ENCODE measurements at places on chromosomes 1 and 21.

DNA sequence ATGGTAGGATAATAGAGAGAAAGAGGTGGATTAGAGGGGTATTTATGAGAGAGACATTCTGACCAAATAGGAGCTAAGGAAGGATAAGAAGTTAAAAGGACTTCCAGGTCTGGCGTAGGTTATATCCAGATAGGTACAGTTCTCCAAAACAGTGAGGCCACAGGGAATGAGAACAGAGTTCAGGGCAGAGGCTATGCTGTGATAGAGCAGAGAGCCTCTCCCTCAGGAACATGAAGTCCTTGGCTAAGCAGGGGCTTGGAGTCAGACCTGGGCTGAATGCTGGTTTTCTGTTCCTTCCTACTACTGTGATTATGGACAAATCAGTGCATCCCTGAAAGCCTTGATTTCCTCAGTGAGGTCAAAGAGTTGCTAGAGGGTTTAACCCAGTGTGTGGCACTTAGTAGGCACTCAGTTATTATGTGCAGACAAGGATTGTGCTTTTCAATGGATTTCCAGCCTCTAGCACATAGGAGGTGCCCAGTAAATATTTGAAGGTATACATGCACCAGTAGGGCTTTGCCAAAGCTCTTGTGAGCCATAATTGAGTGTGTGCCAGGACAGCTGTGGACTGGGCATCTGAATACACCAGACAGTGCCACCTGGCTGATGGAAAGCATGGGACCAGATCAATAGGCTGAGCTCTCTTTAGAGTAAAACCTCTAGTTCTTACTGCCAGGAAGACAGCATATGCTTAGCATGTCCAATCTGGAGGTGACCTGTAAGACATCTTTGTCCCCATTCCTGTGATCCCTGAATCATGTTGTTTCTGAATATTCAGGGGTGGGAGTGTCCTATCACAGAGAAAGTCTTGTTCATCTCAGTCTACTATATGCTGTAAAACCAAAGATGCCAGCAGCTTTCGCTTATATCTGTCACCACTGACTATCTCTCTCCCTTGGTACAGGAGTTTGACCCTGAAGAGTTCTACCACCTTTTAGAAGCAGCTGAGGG is 111.1 kb downstream of the PIK3R3 start:
- no peak for DNase-seq

- peak; percentile 84 for DNase-seq
Observed at GRCh38 chr1:1427106-1427819, 6.2 kb upstream of the ANKRD65 start.

- no peak for DNase-seq
Observed at GRCh38 chr1:9840176-9840575, 16.4 kb upstream of the CLSTN1 start.

DNA sequence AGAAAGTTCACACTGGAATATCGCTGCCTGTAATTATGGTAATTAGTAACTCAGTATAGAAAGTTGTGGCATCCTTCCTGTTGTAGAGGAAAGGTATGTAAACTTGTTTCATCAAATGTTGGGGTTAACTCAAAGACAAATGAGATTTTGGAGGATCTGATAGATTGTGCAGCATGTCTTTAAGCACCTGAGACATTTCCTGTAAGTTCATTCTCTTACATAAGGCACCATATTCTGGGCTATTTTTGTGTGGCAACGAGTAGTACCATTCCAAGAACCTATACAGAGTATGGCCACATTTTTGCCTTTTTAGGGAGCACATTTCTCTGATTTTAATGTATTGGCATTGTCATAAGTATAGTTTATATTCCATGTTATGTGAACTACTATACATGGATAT is 88.8 kb downstream of the CDC14A start:
- DNase-seq = no peak

- DNase-seq = no peak
Observed at GRCh38 chr1:18178111-18178510, 70.5 kb downstream of the IGSF21 start.

DNA sequence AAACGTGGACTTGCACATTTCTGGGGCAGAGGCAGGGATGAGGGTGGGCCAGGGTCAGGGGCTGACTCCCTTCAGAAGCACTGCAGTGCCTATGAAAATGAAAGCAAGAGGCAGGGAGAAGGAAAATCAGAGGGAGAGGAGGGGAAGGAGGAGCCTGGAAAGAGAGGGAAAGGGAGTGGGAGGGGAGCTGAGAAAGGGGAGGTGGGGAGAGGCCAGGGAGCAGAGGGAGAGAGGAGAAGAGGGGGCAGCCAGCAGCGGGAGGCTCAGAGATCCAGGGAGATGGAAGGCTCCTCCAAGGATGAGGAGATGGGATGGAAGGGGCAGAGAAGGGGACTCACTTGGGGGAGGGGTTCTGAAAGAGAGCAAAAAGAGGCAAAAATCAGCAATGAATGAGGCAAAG is 96.3 kb upstream of the KLHDC7A start:
- DNase-seq = peak; percentile 63

DNA sequence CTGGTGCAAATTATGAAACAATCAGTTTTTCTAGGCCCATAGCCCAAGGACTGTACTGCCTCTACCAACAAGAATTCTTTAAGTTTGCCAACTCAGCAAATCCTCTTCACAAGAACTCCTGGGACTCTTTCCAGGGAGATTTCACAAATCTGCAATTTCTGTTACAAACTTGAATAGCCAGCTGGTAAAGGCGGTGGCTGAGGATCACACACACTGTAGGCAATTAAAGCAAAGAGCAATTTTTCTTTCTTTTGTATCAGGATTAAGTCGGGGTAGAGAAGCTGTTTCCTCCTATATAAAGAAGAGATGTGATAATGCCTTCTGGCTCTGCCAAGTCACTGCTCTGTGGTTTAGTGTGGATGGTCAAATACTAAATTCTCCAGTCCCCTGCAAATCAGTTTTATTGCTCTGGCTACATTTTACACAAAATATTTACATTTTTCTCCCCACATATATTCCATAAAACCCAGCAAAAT is 1.7 kb downstream of the ALDH9A1 start:
- DNase-seq = no peak

DNA sequence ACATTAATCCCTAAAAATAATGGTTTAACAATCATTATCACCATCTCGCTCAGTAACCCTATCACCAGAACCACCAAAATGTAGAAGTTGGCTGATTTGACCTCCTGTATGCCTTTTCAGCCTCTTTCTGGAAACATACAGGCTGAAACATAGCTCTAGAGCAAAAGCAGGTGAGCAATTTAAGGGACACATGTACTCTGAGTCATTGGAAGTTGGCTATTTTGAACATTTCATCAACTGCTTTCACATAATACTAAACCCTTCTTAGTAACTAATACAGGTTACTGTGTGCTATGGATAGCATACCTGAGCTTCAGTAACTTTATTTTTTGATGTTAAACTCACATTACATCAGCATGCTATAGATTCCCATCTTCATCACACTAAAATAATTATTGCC is 19.8 kb upstream of the DDAH1 start:
- DNase-seq = no peak

GRCh38 chr1:186236921-186237320 is 138.1 kb downstream of the TPR start:
- no peak for DNase-seq

GRCh38 chr1:183188240-183188639 is 2.2 kb downstream of the LAMC2 start:
- DNase-seq = no peak

DNA sequence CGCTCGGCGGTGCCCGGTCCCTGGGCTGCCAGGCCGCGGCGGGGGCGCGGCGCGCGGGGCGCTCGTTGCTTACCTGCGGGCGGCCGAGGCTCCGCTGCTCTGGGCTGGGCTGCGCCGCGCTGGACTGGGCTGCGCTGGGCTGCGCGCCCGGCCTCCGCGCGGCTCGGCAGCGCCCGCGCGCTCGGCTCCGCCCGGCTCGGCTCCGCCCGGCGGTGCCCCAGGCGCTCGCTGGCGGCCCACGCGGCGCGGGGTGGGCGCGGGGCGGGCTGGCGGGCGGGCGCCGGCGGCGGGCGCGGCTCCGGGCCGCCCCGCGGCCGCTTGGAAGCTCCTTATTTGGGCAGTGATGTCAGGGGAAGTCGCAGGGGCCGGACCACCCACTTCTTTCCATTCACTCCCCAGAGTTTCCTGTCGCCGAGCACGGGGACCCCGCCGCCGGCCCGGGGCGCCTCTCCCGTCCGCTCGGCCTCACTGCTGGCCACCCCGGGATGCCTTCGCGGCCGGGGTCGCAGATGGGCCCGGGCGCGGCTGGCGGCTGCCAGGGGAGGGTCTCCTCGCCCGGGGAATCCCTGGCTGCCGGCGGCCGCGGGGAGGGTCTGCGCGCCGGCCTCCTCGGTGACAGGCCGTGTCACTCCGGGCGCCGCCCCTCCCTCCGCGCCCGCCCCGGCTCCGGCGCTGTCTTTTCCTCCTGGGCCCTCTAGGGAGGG is 177.7 kb upstream of the EDN2 start:
- DNase-seq = peak; percentile 94

GRCh38 chr1:205275133-205275532 is 46.4 kb downstream of the NUAK2 start:
- no peak for DNase-seq

DNA sequence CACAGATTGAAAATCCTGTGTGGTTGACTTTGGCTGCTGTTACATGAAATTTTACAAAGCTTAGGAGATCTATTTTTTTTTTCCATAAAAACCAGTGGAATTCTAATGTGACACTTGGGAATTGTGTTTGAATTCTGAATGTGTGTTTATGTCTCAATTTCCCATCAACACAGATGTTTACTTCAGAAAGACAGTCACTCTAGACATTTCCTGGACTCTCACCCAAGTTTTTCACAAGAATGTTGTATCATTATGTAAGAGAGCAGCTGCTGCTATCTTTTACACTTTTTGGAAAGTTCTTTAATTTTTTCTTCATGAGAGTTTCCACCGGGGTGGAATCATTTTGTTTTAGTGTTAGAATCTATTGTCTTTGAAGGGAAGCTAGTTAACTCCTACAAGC is 210.1 kb downstream of the GIPC2 start:
- no peak for DNase-seq

DNA sequence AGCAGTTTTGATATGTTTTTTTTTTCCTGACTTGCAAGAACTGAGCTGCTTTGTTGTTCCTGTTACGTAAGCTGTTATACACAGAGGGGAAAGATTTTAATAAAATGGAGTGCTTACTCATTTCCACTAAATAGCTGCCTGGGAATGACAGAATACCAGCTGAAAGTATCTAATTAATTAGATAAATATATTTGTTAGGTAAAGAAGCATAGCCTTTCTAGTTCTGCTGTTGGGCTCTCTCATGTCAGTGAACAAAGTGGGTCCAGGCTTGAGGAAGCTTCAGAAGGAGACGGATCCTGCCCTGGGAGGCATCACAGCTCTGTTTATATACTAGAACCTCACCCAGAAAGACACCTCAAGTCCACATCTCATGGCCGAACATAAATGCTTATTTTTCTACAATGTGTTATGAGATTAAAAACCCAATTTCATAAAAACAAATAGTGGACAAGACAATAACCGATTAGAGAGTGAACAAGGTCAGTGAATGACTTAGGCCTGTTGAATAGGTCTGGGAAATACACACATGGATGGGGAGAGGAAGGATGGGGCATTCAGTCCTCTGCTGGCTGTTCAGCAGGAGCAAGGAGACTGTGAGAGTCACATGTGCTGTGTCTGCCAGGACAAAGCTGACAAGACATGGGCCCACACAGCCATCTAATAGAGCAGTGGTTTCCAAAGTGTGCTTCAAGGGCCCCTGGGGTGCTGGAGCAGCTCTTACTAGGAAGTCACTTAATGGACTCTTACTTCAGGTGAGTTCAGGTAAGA is 20.6 kb downstream of the TRAF5 start:
- DNase-seq = no peak

DNA sequence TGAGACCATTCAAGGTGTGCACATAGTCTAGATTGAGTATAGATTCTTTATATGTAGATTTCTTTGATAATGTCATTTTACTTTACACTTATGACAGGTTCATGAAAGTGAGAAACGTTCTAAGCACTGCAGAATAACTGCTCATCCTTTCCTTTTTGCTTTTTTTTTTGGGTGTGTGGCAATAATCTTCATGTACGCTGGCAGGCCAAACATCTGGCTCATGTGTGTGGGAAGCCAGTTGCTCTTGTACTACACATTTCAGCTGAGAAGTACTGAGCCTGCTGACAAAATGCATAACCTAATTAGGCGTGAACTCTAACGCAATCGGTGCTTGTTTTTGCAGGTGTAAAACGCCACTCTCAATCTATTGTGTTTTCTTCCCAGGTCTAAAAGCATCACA is 350.8 kb upstream of the KAZN start:
- no peak for DNase-seq

GRCh38 chr21:34091607-34092006 is 18.2 kb downstream of the MRPS6 start:
- DNase-seq = no peak

GRCh38 chr1:91057784-91058183 is 35.9 kb upstream of the ZNF644 start:
- DNase-seq = no peak

- no peak for DNase-seq
Observed at GRCh38 chr1:25204797-25205480, 27.4 kb downstream of the SYF2 start.

DNA sequence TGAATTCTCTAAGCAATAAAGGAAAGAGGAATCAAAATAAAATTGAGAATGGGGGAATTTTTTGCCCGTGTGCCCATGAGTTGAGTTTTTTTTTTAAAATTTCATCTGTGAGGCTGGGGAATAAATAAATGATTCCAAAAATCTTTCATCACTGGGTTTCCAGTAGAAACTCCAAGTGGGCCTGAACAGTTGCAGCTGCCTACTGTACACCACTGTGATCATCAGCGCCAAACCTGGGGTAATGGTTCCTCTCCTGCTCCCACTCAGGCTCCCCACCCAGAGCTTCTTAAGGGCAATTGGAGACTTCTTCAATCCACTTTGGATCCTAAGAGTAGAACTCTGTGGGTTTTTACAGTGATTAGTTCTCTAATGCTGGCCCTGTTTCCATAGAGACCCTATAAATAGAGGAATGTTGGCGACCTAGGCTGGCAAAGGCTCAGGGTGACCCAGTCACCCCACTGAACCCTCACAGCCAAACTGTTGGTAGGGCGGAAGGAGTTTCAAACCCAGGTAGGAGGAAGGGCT is 9.3 kb downstream of the TMCC2 start:
- no peak for DNase-seq

- DNase-seq = no peak
Observed at GRCh38 chr1:222043444-222044292, 301.8 kb upstream of the DUSP10 start.

All from aorta (tissue), 5 donors.